Stimulated activated CD8-positive, alpha-beta memory T cell treated with anti-CD3 and anti-CD28 coated beads, Interleukin-2, amount 100 ng/mL, for 1 hour (primary cell): ENCODE measurements at places on chromosomes 12 and 14.

GRCh38 chr12:3417113-3417512, 73.9 kb upstream of the PRMT8 start:
- no peak for DNase-seq

GRCh38 chr14:38755036-38755435, 348.0 kb downstream of the SEC23A start:
- DNase-seq, result no peak

- DNase-seq, result no peak
Observed at GRCh38 chr14:96037891-96038557, 1.1 kb upstream of the C14orf132 start.

GRCh38 chr14:34715127-34715863, 902 bp upstream of the CFL2 start:
- DNase-seq, result no peak

- peak; percentile 9 for DNase-seq
Observed at GRCh38 chr12:27142101-27142721, 59.8 kb upstream of the C12orf71 start.

- DNase-seq, result no peak
Observed at GRCh38 chr12:63841571-63841970, 2.9 kb upstream of the SRGAP1 start.

- no peak for DNase-seq
Observed at GRCh38 chr12:112270673-112271072, 111.6 kb downstream of the HECTD4 start.

DNA sequence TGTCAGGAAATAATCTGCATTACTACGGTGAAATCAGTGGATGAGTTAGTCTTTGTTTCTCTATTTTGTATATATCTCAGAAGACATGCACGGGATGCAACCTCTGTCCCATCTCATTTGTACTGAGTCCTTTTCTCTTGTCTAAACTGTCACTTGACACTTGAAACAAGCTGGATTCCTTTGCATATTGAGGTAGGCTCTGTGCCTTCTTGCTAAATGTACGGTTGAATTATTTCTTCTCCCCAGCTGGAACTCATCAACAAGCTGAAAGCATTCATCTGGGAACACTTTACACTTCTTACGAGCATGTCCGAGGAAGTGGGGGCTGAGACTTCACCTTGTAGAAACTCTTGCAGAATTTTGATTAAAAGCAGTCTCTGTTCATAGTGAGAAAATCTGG, 119.5 kb downstream of the VEZT start:
- no peak for DNase-seq

DNA sequence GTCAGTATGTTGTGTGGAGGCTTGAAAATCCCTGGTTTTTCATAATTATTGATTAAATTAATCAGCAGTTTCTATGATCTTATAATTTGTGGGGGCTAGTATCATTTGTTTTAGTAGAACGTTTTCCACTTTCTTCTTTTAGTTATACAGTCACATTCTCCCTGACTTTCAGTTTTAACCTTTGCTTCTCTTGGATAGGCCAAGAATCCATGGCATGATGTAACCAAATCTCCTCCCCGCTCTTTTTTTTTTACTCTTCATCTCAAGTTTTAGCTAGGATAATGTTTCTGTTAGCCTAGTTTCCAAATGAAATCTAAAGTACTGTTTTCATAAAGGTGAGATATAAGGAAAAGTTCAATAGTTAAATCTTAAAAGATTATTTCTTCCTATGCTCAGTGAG, 106.5 kb downstream of the TMEM117 start:
- DNase-seq, result no peak

- no peak for DNase-seq
Observed at GRCh38 chr14:62409626-62410300, 635.5 kb downstream of the KCNH5 start.

DNA sequence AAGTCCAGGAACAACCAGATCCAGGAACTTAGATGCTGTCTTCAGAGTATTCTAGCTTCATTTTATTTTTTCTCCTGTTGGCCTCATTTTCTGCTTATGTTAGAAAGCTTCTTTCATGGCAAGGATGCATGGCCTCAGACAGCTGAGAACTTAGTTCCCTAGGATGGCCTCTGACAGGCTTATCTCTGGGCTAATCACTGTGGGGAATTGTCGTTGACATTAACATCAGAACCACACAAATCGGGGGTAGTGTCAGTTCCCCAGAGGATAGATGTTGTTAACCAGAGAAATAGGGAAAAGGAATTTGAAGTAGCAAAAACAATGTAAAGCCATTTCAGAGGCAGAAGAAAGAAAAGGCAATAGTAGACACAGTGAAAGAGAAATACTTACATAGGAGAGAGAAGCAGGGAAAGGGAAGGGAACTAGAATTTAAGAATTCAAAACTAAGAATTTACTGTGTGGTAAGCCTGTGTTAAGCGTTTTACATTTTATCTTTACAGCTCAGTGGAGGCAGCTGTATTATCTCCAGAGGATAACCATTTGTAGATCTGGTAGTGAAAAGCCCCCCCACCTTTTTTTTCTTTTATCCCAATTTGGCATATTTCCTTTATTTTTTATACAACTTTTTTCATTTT, 21.8 kb downstream of the FUT8 start:
- DNase-seq, result no peak

GRCh38 chr12:117069101-117069797, 30.0 kb downstream of the TESC start:
- DNase-seq, result no peak

DNA sequence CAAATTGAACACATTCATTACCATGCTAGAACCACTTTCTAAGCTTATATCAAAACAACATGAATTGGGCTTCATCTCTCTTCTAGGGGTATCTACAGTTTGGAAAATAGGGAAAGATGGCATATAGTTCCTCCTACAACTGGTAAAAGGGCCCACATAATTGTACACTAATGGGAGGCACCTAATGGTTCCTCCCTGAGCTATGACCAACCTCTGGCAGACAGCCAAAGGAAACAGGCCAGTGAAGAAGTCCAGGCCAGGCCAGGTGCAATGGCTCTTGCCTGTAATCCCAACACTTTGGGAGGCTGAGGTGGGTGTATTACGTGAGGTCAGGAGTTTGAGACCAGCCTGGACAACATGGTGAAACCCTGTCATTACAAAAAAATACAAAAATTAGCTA, 23.2 kb upstream of the APOF start:
- DNase-seq, result no peak

GRCh38 chr12:122052285-122052684, 26.3 kb upstream of the MLXIP start:
- DNase-seq, result no peak

DNA sequence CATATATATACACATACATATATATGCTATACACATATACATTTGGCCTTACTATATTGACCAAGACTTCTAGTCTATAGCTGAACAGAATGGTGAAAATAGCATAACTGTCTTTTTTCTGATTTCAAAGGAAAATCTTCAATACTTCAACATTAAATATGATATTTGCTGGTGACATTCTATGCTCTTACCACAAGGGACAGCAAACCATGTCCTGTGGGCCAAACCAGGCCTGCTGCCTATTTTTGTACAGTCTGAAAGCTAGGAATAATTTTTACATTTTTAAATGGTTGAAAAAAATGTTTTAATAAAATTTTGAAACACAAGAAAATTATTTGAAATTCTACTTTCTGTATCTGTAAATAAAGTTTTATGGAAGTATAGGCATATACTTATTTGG, 63.6 kb downstream of the EML5 start:
- no peak for DNase-seq

GRCh38 chr12:128783129-128783574, 40.6 kb downstream of the SLC15A4 start:
- no peak for DNase-seq

DNA sequence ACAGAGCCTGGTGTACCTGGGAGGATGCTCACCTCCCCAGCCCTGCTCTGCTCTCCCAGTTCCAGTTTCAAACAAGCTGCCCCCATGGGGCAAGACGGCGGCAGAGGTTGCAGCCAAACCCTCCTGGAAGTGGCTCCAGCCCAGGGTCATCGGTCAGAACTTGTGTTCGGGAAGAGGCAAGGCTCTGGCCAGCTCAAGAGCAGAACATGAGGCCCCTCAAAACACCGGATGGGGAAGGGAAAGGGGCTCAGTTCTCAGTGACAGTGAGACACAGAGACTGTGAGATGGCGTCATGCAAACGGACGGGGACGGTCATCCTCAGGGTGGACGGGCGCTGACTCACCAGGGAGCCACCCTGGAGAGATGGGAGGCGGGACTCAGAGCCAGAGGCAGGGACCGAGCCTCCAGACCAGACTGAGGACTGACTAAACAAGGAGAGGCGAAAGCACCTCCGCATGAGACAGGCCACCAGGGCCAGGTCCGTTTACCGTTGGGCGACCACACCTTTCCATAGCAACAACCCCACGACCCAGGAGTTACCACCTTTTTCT, 63.9 kb upstream of the GALNT9 start:
- no peak for DNase-seq
